SJCRH30 (cell line): ENCODE measurements at places on chromosomes 13 and 19. TPM values are rescaled to one million over a fixed set of nuclear protein-coding genes. Genes with fewer than 3 reads are reported as not detected.

AP3D1 gene
- 101 and 107 TPM in 2 replicates for total RNA-seq

DNA sequence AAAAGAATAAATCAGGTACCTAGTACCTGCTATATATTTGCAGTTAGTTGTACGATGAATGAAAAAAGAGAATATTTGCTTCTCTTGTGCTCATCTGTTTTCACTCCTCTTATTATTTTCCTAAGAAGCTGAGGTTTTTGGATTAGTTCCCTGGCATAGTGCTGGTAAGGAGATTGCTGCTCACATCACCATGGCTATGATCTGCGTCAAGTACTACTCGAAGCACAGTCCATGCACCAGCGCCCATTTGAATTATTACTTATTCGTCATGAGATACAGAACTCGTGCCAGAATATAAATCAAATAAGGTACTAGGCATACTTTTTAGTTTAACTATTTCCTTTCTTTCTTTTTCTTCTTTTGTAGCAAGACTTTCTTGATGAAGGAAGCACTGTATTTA, 7.1 kb downstream of the SERTM1 start:
- H3K27me3 ChIP-seq, result no peaks in the 10 kb centered on the region; the same call in 1 of the 2 replicates
- H3K27ac ChIP-seq, result no peak overlapping the region
- no peaks in the 10 kb centered on the region for H3K36me3 ChIP-seq
- no peak for DNase-seq
- H3K4me1 ChIP-seq, result no peaks in the 10 kb centered on the region

TNNT1 gene
- total RNA-seq, result 599 and 612 TPM in 2 replicates

DNA sequence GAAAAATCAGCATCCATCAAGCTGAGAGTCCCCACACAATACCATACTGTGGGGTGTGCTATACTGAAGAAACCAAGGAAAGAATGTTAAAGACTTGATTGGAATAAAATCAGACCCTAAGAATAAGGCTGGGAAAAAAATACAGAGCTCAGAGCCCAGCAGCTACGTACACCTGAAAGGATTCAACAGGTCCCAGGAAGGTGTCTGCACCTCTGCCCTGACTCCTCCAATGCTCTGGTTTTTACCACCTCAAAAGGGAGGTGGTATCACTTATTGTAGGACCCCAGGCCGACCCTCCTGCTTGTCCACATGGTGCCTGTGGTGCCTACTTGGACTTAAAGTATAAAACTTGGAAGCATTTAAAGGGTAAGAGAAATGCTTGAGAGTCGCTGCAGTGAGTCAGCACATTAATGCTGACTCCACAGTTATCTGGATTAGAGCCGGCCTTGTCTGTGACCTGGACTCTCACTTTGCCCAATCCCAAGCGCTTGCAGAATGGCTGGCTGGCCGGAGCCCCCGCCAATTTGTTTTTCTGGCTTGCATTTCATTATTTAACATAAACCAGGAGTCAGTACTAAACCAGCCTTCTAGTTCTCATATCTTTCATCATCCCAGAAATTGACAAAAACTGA, 110.1 kb downstream of the FGF14 start:
- DNase-seq, result no peak
- H3K4me1 ChIP-seq, result no peaks in the 10 kb centered on the region
- H3K4me3 ChIP-seq, result no peak overlapping the region
- 0 out of 2 replicates have a peak, but pooled peaks cover 5% of the 10 kb centered on the region for H3K27me3 ChIP-seq
- no peak overlapping the region for H3K27ac ChIP-seq
- no peaks in the 10 kb centered on the region for H3K36me3 ChIP-seq

PSG6 gene
- not detected in 2 replicates for total RNA-seq
